ENCODE measurements at places on chromosomes 7 and 10.

- DNase-seq: no peak
Observed at GRCh38 chr10:16752099-16752498, 65.1 kb downstream of the RSU1 start.

GRCh38 chr7:2575733-2576340 is 17.1 kb downstream of the IQCE start:
- no peak for DNase-seq

DNA sequence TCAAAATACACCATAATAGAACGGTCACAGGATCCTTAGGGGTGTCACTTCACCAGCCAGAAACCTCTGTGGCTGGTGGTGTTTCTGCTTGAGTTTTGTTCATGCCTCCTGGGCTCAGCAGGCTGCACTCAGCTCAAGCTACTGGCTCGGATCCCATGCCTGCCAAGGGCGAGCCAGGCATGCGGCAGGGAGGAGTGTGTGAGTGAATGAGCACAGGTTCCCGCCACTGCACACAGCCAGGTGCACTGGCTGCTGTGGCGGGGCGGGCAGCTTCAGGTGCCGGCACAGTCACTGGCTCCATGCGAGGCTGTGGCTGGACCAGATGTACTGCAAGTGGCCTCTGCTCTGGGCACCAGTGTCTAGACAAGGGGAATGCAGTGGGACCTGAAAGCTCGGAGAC is 29.5 kb downstream of the CLDN12 start:
- DNase-seq: no peak

DNA sequence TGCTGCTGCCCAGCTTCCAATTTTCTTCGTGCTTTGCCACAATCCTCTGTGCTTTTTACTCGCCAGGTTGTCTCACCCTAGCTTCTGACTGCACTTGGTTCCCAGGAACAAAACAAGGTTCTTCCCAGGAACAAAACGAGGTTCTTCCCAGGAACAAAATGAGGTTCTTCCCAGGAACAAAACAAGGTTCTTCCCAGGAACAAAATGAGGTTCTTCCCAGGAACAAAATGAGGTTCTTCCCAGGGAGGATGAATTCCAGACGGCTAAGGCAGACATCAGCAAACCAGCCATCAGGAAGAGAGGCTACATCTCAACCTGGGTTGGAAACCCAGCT is 41.9 kb downstream of the TNS3 start:
- no peak for DNase-seq

GRCh38 chr10:101940916-101941315 is 97.3 kb upstream of the KCNIP2 start:
- no peak for DNase-seq

GRCh38 chr10:120818301-120818700 is 32.9 kb upstream of the WDR11 start:
- DNase-seq: no peak

- no peak for DNase-seq
Observed at GRCh38 chr10:113991091-113991860, 52.4 kb upstream of the ADRB1 start.
